Naive B cell (primary cell): ENCODE measurements at places on chromosomes 7 and 10. TPM values are rescaled to one million over a fixed set of nuclear protein-coding genes. Genes with fewer than 3 reads are reported as not detected.

CDC14C gene
- not detected for polyA plus RNA-seq

DNA sequence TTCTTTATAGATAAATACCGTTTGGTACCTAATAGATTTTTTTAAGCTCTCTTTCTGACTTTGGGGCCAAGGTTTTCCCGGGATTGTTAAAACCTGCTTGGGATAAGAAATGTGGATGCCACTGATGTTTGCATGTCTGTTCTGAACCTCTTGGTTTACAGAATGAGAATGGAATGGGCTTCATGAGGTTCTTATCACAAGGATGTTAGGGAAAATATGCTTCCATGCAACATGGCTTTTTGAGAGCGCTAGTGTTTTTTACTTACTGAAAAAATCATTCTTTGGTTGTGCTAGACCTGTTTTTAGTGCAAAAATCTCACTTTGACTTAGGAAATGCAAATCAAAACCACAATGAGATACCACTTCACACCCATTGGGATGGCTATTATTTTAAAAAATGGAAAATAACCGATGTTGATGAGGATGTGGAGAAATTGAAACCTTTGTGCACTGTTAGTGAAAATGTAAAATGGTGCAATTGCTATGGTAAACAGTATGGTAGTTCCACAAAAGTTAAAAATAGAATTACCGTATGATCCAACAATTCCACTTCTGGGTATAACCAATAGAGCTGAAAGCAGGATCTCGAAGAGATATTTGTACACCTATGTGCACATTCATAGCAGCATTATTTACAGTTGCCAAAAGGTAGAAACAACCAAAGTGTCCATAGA, 38.9 kb downstream of the TSPAN14 start:
- no peaks in the 10 kb centered on the region for H3K27me3 ChIP-seq
- peaks cover 35% of the 10 kb centered on the region for H3K4me1 ChIP-seq
- H3K27ac ChIP-seq, result peak overlapping the region; percentile 9
- peaks cover 52% of the 10 kb centered on the region for H3K36me3 ChIP-seq
- DNase-seq, result no peak

DNA sequence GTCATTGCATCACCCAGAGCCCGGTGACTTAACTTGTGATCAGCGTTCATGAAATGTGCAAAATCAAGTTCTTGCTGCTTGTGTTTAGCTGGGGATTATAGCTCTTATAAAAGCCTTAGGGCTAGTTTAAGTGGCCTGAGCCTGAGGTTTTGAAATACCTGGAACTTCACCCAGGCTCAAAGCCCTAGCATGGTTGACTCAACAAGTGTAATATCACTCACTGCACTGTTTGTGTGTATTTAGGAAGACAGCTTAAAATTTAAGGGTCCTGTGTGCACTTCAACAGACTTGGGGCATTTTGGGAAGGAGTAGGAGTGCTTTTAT, 489.5 kb downstream of the GATA3 start:
- H3K27ac ChIP-seq, result no peak overlapping the region
- DNase-seq, result no peak
- H3K27me3 ChIP-seq, result peaks cover 5% of the 10 kb centered on the region

- no peaks in the 10 kb centered on the region for H3K4me1 ChIP-seq
- no peak overlapping the region for H3K27ac ChIP-seq
- DNase-seq, result peak; percentile 23
Observed at GRCh38 chr7:73811760-73812168, 19.0 kb upstream of the CLDN4 start.

DNA sequence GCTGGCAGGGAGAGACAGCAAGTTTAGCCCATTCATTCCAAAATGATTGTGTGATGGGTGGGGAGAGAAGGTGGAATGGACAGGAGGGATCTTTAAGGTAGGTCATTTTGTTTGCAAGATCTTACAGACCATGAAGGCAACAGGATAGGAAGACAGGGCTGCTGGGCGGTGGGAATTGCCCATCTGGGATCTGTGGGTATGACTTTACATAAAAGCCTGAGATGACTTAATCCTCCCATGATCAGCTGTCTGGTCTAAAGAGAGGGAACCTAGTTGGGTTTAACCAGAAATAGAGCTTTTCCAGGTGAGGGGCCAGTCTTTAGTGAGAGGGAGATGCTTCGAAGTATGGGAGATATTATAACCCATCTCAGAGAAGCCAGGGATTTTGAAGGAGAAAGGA, 153.7 kb downstream of the KLF6 start:
- DNase-seq, result no peak
- H3K4me1 ChIP-seq, result no peaks in the 10 kb centered on the region
- H3K36me3 ChIP-seq, result no peaks in the 10 kb centered on the region
- peaks cover 3% of the 10 kb centered on the region for H3K27me3 ChIP-seq
